Stimulated activated CD4-positive, alpha-beta T cell treated with anti-CD3 and anti-CD28 coated beads, Interleukin-1b, Interleukin-23, amount 100 ng/mL, for 1 hour (primary cell): ENCODE measurements at places on chromosomes 3 and 15.

DNA sequence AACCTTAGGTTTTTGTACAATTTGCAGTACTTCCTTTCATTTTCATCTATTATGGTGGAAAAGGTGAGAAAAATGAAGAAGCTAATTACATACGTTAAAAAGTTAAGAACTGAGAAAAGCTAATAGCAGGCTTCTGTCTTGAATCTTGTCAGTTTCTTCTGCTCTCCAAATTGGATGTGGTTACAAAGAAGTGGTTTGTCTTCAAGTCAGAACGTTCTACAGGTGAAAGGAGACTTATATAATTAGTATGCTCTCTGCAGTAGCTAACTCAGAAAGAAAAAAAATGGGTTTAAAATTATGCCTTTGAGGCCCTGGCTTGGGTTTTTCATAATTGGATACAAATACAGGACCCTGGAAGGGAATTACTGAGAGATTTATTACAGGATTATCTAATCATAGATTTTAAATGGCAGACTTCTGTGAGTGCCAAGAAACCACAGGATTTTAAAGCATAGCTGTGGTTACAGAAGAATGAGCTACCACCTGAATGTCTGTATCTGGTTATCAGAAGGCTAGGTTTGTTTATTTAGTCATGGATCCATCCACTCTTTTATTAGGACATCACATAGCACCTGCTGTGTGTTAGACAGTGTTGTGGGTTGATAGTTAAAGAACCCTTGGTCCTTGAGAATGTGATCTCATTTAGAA lies 528.1 kb upstream of the MCTP2 start:
- DNase-seq = no peak

GRCh38 chr15:90002428-90002844 lies 1.3 kb downstream of the ZNF710 start:
- no peak for DNase-seq

DNA sequence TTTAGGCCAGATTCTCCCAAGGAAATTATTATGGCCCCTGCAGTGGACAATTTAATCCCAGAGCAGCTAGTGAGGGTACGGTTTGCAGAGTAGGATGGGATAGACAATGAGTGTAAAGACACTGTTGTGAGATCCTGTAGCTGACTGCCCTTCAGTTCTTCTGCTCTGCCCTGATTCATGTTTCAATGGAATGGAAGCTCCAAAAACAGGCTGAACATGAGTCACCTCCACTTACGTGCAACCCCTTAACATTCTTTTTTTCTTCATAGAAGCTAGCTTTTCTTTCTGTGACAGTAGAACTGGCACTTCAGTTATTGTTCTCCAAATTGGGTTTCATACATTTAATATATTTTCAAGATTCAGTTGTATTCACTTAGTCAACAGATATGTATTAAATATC lies 32.1 kb downstream of the CLDN18 start:
- no peak for DNase-seq

- no peak for DNase-seq
Observed at GRCh38 chr3:123153125-123154019, 48.4 kb upstream of the SEC22A start.

DNA sequence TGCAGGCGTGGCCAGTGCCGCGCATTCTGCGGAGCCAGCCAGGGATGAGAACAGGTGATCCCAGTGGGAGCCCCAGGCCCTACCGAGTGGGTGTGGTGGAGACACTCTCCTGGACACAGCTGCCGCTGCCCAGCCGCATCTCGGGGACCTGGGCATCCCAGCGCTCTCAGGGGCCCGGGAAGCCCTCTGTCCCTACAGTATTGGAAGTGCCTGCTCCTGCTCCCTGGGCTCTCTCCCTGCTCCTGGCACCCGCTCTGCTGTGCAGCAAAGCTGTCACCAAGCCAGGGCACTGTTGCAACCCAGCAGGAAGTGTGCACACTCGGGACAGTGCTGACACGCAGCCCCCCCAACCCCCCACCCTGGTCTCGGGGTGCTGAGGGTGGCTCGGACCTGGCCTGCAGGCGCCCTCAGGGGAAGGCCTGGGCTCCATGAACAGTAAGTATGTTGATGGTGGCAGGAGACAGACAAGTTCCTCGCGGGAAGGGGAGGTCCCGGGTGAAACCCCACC lies 1177.4 kb upstream of the GBE1 start:
- DNase-seq = no peak

GRCh38 chr3:62131620-62132019 lies 241.7 kb downstream of the FEZF2 start:
- no peak for DNase-seq

DNA sequence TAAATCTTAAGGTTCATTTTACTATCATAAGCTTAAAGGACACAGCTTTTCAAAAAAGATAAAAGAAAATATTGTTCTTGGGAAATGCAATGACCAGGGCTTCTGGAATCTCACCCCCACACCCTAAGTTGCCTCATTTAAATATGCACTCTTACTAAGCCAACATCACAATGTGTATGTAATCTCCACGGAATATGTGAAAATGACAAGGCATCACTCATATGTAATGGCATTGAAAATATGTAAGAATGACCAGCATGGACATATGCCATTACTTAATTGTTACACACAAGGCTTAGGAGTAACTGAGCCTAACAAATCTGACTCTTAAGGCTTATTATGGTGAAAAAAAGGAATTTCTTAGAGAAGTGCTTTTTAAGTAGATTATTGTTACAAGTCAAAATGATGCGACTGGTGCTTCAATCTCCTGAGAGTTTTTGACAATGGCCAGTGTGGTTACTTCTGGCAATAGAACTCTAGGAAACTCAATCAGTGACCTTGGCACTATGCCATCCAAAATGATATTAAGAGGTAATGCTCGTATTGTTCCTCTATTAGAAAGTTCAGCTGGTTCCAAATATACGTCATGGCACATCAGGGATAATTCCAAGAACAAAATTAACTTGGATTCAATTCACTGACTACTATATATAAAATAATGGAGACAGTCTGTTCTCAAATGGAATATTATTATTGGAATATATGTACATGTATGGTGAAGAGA lies 290.0 kb upstream of the PLSCR5 start:
- DNase-seq = no peak

GRCh38 chr3:42527368-42527917 lies 25.0 kb downstream of the VIPR1 start:
- no peak for DNase-seq

DNA sequence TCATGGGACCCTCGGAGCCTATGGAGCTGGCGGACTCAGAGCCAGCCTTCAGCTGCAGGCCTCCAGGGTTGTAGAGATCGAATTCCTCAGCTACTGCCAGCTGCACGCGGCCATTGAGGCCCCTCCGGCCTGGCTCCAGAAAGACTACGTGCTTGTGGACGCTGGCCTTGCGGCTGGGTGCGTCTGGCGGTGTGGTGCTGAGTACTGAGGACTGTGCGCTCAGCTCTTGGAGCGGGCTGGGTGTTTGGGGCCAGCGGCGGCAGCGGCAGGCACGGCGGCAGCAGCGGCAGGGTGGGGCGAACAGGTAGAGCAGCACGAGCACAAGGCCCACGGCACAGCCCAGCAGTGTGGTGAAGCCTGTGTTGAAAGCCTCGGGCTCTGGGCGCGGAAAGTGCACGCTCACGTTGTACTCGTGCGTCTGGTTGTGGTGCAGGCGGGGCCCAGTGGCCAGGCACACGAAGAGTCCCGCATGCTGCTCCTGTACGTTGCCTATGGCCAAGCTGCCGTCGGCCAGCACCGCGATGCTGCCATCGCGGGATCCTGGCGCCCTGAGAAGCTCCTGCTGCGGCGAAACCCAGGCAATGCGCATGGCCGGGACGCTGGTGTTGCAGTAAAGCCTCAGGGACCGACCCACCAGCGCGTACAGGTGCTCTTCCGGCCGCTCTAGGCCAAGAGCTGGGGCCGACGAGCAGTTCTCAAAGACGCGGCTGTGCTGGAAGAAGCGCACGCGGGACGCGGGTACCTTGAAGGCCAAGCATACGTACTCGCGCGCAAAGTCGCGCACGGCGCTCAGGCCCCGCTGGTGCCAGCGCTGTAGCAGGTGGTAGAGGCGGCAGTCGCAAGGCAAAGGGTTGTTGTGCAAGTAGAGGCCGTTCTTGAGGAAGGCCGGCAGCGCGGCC lies 1.3 kb downstream of the AMIGO3 start:
- no peak for DNase-seq

DNA sequence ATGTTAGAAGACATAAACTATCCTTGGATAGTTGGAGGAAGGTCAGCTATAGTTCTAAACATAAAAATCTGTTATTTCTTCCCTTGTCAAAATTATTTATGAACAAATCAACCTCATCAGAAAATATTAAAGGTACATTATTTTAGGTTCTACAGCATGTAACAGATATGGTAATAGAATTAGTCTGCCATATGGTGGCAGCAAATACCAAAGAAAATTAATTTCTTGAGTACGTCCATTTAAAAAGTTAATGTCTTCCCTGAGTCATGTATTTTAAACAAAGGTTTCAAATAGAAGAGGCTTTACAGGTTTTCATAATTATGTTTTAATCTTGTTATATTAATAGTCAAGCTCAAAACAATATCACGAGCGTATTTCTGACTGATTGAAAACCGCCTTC lies 17.9 kb upstream of the ANKRD28 start:
- DNase-seq = no peak

DNA sequence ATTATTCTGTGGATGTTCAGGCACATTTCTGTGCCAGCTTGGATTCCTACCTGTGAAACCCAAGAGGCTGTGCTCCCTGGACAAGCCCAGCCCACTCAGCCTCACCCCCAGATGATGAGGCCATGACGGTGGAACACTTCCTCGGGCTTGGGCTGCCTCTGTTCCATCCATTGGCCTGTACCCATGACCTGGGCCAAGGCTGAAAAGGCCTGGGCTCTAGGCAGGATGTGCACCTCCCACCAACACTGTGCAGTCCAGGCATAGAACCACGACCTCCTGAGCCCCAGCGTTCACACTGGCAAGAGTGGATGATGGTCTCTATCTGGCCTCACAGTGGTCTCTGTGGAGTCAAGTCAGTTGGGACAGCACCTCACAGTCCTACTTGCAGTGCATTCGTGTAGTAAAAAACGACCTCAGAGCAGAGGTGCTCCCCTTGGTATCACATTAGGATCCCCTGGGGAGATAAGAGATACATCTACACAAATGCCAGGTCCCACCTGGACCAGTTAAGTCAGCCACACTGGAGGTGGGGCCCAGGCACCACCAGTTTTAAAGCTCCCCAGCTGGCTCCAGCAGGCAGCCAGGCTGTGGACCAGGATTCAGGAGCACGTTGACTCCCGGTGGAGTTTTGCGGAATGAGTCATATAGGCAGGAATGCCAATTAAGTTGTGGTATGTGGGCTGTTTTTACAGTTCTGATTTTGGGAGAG lies 39.0 kb upstream of the IGF1R start:
- no peak for DNase-seq

DNA sequence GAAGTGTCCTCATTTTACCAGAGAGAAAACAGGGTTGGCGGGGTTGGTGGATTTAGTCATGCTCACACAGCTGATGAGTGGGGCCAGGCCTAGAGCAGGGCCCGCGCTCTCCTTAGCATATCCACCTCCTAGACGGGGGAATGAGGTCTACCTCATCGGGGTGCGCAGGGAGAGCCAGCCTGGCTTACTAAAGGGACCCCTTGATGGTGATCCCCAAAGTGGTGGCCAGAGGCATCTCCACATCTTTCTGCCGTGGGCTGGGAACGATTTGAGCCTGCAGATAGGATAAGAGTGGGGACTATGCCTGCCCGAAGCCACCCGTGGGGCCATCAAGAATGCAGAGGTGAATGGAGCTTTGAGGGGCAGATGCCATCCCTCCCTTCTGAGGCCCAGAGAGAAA lies 69.4 kb downstream of the UMPS start:
- DNase-seq = no peak

DNA sequence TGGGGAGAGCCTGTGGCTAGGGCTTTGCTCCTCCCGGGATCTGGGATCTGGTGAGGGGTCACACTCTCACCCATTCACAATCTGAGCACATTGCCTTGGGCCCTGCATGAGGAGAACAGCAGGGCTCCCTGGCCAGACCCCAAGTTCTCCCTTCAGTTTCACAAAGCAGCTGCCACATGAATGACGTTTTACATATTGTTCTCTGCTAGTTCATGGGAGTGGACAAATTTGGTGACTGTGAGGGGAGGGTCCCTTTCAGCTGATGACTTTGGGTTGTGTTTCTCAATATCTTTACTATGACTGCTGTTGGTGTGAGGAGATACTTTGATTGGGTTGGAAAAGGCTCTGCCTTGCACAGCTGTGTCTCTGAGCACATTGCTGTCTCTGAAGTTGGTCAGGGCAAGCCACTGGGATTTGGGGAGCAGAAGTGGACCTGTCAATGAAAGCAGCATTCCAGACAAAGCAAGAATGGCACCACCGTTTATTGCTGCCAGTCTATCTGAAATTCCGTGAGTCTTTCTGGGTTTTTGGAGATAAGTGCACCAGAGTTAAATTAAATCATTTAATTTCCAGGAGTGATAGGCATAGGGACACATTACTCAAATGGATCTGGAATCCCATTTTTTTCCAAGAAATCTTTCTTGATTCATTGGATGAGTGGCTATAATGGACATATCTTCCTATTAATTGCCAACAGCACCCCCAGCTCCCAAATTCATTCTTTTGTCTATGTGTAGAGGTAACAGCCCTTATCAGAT lies 10.3 kb downstream of the TIMP4 start:
- DNase-seq = no peak

- no peak for DNase-seq
Observed at GRCh38 chr15:88704791-88705768, 66.3 kb downstream of the ISG20 start.

DNA sequence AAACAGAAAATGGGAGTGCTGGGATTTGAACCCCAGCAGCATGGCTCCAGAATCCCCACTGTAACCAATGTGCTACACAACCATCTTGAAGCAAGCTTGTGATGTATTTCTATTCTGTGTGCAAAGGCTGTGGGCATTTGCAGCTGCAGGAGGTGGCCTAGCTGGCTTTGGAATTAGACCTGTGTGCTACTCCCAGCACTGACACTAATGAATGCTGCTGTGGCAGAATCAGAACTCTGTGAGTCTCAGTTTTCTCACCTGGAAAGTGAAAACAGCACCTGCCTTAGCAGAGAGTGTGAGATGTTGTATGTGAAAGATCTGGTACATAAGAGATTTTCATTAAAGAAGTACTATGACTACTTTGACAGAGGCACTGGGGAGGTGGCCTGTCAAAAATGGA lies 21.5 kb upstream of the SMAD6 start:
- no peak for DNase-seq

DNA sequence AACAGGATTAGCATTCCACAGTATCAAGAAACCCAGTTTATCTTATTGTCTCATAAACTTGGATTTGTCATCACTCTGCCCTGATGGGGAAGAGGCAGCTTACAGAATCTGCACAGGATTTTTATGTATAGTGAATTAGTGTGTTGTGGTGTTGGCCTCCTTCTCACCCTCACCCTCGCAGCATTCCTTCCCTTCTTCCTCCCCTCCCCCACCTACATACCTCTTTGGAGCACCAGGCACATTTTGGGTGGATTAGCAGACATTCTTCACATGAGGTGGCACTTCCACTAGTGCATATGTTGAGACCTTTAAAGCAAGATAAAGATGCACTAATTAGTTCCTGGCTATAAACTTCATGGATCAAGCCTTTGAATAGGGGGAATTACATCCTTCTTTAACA lies 13.9 kb downstream of the ITGB5 start:
- DNase-seq = no peak
